Fibroblast of upper back skin (primary cell): ENCODE measurements at places on chromosomes 16 and 17.

DNA sequence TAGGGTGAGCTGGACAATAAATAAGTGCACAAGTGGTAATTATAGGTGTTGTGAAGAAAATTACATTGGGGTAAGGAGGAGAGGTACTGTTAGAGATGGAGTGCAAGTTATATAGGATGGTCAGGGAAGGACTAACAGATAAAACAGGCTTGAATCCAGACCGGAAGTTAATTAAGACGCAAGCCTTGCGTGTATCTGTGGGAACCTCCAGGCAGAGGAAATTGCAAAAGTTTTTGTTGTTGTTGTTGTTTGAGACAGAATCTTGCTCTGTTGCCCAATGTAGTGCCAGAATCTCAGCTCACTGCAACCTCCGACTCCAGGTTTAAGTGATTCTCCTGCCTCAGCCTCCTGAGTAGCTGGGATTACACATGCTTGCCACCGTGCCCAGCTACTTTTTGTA lies 2.4 kb upstream of the ZNF18 start:
- DNase-seq: no peak

DNA sequence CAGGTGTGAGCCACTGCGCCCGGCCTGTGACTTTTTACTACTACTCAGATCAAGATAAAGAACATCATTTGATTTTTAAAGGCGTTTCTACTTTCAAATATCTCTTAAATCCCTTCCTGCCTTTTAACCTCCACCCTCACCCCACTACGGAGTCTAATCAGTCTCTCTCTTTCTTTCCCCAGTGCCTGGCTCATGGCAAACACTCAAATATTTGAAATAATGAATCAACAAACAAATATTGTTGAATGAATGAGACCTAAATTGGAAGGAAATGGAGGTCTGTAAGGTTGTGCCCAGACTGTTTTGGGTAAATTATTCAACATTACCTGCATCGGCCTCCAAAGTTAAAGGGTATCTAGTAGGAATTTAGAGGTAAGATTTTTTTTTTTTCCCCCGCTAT lies 14.7 kb downstream of the COPZ2 start:
- no peak for DNase-seq

DNA sequence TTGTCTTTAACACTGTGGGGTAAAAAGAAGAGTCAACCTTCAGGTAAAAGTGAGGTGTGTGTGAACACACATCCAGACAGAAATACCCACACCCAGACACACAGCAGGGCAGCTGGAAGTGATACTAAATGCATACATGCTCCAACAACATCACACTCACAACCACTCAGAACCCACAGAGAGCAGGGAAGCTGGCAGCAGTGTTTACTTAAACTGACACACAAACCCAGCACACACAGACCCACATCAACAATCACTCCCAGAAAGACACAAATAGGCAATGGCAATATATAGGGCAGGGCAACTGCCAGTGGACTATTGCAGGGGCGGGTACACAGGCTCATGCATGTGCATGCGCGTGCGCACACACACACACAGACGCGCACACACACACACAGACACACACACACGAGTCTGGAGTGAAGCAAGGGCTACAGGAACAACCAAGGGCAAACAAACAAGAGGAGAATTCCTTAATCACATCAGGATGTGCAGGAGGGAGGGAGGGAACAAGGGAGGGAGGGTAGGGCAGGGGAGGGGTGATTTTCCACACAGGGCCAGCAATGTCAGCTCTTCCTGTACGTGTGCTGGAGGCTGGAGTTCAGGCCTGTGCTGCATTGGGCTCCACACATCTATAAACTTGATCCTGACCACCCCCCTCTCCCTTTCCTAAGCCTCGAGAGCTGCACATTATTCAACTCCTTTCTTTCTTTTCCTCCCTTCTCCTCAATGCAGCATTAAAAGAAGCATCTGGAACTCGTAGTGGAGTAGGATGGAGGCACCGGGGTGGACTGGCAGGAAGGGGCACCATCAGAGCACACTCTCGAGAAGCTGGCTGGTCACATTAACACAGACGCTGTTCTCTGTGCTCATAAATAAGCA lies 30.1 kb downstream of the HIC1 start:
- peak; percentile 91 for DNase-seq

- DNase-seq: peak; percentile 36
Measured at GRCh38 chr16:84503751-84504395, 586 bp downstream of the MEAK7 start.
